ENCODE measurements at places on chromosomes 3 and 15.

GRCh38 chr3:152056481-152056880 lies 183.0 kb downstream of the SUCNR1 start:
- no peak for DNase-seq

GRCh38 chr3:99712291-99712954 lies 74.0 kb downstream of the COL8A1 start:
- no peak for DNase-seq

DNA sequence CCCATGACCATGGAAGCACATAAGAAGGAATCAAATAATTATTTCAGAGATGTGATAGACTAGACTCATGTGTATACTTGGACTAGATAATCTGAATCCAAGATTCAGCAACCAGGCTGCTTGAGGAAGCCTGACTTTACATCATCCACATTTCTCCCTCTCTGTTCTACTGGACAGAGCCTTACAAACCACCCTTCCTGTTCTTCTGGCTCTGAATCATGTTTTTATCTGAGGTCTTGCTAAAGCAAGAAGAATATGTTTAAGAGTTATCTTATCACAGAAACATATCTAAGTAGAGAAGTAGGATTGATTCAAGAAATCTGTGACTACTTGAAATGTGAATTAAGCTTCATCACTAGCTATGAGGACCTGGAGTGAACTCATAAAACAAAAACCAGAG lies 71.1 kb upstream of the SLC24A5 start:
- no peak for DNase-seq

GRCh38 chr3:155038203-155038554 lies 41.9 kb upstream of the MME start:
- no peak for DNase-seq

DNA sequence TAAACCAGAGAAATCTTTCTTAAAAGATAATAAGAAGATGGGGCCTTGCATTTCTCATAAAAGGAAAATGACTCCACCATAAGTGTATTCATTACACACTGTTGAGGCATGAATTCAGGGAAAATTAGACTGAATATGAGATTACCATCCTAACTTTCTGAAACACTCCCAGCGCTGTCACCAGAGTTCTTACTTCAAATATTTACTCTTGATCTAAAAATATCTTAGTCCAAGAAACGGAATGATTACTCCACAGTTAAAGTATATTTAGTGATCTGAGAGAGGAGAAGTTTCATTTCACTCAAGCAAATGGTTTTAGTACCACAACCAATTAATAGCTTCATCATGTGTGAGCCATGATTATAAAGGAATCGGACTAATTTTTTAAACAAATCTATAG lies 300.3 kb downstream of the ZBTB20 start:
- DNase-seq: no peak

DNA sequence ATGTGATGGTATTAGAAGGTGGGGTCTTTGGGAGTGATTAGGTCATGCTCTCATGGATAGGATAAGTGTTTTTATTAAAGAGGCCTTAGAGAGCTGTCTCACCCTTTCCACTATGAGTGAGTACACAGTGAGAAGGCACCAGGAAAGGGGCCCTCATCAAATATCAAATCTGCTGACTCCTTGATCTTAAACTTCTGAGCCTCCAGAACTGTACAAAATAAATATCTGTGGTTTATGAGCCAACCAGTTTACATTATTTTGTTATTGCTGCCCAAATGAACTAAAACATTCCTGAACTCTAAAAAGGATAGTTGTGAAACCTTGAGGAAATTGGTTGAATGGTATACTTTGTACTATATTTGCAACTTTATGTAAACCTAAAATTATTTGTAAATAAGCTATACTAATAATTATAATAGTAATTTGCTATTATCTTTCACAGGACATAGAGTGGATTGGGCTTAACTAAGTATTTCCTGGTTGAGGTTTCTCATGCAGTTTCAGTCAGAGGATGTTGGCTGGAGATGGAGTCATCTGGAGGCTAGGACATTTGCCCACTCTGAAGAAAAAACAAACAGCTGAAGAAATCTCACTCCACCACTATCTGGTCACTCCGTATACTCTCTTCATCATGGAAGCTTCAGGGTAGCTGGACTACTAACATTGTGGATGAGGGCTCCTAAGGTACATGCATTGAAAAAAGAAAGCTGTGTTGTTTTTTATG lies 1068.6 kb upstream of the CADM2 start:
- no peak for DNase-seq

DNA sequence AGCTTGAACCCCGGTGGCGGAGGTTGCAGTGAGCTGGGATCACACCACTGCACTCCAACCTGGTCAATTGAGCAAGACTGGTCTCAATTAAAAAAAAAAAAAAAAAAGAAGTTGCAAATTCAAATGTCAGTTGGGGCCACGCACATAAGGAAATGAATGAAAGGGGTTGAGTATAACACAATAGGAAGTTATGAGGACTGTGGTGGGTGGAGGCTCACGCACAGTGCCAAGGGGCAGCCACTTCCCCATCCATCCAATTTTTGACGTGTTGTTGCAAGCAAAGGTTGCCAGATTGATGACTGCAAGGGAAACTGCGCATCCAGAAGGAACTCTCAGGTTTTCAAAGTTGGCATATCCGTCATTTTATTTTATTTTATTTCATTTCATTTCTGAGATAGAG lies 532.2 kb downstream of the NTRK3 start:
- DNase-seq: no peak

DNA sequence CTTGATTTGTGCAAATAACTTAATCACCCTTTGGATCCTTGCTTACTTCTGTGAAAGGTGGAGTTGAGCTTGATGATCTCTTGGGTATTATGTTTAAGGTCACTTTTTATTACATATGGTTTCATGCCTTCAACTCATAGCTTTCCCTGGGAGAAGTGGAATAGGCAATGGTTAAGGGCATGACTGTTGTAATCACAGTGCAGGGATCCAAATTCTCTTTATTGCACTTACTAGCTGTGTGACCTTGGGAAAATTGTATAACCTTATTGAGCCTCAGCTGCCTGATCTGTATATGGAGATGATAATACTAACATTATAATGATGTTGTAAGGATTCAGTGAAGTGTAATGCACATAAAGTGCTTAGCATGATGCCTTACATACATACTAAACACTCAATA lies 59.1 kb downstream of the PLCL2 start:
- no peak for DNase-seq

DNA sequence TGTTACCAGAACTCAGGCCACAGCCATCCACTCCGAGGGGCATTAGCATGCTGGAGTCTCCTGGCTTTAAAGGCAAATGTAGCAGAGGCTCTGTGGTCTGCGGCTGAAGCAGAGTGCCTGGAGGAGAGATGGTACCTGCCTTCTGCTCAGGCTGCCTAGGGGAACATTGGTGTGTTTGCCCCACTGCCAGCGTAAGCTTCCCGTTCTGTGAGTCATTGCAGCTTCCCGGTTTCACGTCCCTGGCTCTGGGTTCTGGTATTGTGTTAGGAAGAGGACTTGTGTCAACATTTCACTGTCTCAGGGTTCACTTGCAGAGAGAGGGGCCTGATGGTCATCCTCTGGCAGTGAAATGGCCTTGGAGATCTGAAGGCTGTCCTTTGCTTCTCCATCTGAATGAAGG lies 1.8 kb downstream of the GASK1A start:
- no peak for DNase-seq

DNA sequence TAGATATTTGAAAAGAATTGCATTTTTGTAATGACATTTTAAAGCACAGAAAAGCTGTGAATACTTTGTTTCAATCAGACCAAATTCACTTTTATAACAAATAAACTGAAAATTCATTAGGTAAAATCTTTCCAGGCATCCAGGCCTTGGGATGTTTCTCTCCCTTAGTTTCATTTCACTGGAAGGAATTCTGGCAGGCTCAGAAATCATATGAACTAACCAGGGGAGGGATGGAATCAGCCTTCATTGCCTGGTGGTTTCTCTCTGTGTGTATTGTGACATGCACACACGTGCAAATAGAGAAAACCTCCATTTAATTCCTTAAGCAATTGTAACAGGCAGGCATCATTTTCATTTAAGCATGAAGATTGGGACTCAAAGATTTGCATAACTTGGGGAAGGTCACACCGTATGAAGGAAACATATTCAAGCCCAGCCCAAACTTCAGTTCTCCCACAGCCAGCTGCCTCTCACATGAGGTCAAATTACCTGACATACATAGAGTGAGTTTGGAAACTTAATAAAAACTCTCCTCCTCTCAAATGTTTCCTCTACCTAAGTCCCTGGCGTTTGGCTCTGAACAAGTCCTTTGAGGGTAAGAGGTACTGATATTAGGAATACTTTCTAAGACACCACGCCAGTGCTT lies 376.1 kb upstream of the MCTP2 start:
- DNase-seq: no peak

Data from activated naive CD4-positive, alpha-beta T cell treated with Interleukin-2 at 50 U/mL for 16 hours (primary cell).